Activated T-helper 1 cell treated with anti-CD3 and anti-CD28 coated beads, Interleukin-2, amount 50 U/mL, for 16 hours (primary cell): ENCODE measurements at places on chromosomes 12 and 14.

GRCh38 chr12:106599302-106599701 lies 16.5 kb downstream of the RFX4 start:
- no peak for DNase-seq

GRCh38 chr12:53190108-53190729 lies 9.5 kb upstream of the CSAD start:
- no peak for DNase-seq

DNA sequence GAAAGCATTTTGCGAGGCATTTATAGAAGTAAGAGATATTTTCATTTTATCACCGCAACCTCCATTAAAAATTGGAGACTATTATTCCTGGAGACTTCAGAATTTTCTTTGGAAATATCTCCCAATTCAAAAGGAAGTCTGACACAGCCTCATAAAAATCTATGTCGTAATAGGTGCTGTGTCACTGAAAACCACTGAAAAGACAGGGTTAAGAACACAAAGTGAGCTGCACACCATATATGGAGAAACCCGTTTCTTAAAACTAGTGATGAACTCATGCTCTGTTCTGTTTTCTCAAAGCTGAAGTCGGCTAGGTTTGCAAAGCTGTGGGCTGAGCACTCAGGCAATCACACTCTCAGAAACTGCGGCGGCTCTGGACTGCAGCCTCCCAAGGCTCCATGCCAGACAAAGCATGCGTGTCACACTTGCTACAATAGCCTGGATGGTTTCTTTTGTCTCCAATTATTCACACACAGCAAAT lies at the start of gene GLIPR1:
TSS of gene GLIPR1 (plus strand) at position 287 of the 481 bp plus-strand sequence. CDS start at position 413, 126 bp downstream.
- DNase-seq = peak; percentile 52

- DNase-seq = peak; percentile 5
Observed at GRCh38 chr12:106954462-106955376, 988 bp upstream of the TMEM263 start.

DNA sequence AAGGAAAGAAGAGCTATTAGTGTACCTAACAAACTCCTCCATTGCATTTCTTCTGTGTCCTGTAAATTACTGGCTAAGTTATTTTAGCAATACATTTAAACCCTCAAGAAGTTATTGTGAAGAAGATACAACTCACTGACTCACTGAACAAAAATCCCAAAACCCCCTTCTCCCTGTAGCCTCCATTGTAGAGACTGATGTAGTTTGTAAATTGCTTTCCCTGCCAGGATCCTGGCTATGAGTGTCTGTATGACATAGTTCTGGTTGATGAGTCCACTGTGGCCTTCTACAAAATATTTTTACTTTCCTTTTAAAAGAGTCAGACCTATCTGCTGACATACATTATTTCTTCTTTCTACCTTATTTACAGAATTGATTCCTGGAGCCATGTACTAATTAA lies 155.6 kb downstream of the SLC6A15 start:
- DNase-seq = no peak

- DNase-seq = no peak
Observed at GRCh38 chr14:77305696-77306095, 15.0 kb downstream of the POMT2 start.

DNA sequence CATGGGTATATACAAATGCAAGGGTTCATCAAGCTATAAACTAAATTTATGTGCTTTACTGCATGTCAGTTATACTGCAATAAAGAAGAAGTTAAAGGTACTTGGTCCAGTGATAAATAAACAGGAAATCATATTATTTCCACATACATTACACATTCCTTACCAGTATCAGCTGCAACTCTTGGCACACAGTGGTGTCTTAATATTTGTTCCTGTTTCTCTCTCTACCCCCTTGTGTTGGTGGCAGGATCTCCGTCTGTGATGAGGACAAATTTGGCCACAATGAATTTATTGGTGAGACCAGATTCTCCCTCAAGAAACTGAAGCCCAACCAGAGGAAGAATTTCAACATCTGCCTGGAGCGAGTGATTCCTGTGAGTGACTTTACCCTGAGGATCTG lies 19.2 kb upstream of the OAS1 start:
- DNase-seq = no peak

- no peak for DNase-seq
Observed at GRCh38 chr12:93856611-93857010, 179.4 kb downstream of the CRADD start.

- DNase-seq = no peak
Observed at GRCh38 chr12:6697584-6698351, 2.8 kb downstream of the PIANP start.

DNA sequence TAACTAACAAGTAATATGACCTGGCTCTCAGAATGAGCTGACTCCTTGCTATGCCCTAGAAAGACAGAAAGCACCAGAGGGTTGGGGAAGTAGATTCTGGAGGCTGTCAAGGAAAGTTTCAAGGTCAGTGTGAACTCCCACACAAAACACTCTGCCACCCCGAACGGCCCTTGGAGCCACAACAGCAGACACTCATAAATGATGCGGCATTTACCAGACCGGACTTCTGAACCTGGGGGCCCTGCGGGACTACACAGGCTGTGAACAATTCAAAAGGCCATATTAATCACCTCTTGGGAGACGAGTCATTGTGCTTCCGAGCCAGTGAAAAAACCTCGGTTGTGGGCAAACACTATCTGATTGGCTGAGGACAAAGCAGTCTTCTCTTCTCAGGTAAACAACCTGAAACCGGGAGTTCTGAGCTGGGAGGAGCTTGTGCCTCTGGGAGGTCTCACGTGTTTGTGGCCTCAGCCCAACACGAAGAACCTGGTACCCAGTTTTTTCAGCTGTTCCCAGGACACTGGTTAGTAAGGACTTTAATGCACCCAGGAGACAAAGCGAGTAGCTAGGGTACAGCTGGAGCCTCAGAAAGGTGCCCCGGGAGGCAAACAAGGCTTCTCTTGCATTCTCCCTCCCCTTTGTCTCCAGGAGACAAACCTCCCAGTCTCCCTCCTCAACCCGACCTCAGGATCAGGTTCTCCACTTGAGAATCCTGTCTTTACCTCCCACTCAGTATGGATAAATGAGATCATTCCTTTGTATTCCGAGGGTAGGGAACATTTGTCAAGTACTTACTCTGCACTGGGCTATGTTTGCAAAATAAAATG lies 35.3 kb downstream of the VWF start:
- DNase-seq = no peak

DNA sequence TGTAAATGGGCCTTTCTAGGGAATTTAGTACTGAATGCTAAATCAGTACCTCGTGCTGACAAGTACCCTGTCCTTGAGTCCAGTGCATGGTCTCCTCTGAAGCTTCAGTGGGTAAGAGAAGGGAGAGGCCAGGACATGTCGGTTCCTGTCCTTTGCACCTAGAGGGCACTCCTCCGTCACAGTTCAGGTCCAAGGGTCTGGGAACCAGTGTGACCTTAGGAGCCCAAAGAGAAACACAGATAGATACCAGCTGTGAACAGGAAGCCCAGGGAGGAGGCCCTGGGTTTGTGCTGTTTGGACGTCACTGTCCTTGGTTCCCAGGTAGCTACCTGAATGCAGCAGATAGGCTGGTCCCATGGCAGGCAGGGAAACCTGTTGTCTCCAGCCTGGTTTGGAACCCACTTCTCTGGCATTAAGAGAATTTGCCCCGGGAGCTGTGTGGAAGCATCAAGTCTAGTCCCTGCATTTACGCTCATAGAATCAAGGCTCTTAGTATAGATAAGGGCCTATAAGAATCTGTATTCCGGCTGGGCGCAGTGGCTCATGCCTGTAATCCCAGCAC lies 3.9 kb upstream of the FGF23 start:
- no peak for DNase-seq

DNA sequence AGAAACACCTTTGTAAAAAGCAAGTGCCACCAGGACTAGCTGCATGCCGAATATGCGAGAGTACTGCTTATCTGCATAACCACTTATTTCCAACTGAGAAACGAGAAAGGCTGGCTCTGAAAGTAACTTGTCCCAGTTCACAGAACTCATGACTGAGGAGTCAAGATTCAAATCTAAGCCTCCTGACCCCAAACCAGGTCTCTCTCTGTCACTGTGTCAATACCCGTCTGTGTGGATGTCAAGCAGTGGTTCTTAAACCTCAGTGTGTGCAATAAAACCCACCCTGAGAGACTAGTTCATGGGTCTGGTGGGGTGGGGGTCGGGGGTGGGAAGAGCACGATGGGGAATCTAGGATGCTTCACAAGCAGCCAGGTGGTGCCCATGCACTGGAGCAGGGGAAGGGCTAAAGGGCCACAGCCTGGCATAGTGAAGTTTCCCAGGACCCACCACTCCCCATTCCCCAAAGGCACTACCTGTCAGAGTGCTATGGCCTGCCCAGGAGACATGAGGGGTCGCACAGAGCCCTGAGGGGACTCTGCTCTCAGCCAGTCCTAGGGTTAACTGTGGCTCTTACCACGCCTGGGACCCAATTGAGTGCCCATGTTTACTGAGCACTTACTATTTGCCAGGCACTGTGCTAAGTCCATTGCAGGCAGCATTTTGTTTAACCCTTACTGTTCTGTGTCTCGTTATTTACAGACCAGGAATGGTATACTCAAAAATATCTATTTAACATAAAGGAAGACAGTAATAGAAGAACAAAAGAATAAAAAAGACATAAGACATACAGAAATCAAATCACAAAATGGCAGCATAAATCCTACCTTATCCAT lies 33.4 kb upstream of the PNMA1 start:
- DNase-seq = no peak

DNA sequence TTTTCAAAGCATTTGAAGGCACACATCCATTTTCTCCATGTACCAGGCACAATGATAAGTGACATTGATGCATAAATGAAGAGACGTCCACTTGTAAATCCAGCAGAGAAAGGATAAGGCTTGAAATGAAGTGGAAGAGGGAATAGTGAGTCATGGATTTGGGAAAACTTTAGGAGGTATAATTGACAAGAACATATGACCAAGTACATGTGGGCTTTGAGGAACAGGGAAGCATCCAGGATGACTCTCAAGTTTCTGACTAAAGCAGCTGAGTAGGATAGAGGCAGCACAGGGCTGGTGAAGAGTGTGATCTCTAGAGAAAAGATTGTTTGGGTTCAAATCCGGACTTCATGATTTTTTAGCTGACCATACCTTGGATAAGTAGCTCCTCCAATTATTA lies 43.6 kb upstream of the SYT1 start:
- no peak for DNase-seq

GRCh38 chr12:94089891-94090290 lies 58.5 kb upstream of the PLXNC1 start:
- DNase-seq = no peak

DNA sequence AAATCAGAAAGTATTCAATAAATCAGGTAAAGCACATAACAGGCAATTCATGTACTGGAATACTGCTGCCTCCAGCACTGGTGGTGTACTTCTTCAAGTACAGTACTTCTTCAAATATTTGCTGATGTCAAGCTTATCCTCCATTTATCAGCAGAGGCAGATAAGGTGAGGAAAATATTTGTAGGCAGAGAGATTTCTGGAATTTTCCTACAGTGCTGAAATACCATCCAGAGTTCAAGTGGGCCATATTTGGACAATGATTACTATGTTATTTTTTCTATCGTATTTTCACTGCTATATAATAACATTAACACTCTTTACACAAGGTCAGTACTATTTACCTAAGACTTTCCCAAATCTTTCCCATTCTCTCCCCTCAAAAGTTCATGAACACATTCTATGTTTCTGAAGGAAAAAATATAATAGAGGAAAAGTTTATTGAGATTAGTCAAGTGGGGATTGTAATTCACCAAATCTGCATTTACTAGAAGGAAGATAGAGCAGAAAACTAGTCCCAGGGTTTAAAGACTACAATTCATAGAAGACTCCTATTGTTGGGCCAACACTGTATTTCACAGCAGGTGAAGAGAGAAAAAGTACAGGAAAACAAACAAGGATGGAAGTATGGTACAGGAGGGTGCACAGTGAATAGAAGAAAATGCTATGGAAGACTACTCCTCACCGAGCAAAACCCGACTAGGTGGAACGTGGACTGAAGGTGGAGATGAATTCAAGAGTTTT lies 141.1 kb downstream of the PAWR start:
- no peak for DNase-seq

- peak; percentile 13 for DNase-seq
Observed at GRCh38 chr12:124916374-124917134, 2.1 kb upstream of the UBC start.

- peak; percentile 66 for DNase-seq
Observed at GRCh38 chr12:92593734-92594402, 108.9 kb upstream of the PLEKHG7 start.

DNA sequence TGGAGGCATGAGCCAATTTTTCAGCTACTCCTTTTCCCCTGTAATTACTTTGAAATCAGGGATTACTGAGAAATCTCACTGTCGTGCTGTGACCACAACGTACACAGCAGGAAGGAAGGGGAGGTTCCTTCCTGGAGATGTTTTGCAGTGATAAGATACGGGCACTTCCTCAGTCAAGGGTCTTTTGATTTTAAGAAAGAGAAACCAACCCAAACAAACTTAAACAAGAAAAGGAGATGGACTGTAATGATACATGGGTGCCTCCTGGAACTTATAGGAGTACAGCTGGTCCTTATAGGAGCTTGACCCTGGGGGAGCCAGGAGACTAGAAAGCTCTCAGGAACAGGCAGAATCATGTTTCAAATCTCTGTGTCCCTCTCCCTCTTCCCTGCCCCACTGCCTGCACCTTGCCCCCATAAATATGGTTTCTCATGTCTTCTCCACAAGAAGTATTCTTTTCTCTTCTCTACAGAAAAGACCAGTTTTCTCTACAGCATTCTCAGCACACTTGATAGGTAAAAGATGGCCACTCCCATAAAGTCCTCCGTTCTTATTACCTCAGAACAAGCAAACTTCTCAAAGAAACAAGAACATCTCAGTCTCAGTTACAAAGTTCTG lies 281.1 kb upstream of the AMIGO2 start:
- no peak for DNase-seq

DNA sequence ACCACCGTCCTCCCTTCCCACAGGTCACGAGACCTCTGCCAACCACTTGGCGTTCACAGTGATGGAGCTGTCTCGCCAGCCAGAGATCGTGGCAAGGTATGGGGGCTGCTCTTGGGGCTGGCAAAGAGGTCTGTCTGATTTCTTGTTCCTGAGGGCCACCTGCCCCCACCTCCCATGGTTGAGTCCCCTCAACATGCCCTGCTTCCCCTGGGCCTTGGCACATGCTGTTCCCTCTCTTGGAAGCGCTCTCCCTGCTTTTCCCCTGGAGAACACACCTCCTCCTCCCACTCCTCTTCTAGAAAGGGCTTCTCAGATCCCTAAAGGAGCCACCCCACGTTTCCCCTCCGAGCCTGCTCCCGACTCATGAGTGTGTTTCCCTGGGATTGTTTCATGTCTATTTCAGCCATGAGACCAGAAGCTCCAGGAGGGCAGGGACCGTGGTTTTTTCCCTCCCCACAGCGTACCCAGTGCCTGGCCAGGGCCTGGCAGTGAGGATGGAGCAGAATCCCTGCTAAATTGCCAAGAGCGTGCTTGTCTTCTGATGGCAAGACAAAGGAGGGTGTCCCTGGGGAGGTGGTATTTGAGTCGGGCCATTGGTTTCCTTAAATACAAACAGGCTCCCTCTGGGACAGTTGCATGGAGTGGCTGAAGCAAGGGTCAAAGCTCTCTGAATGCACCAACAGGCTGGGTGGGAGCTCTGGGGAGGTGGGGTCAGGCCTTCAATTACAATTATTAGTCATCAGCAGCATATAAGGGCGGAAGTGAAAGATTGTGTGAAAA lies 34.1 kb downstream of the CYP46A1 start:
- no peak for DNase-seq
